ENCODE measurements at places on chromosomes 11 and 22.

GRCh38 chr22:40243891-40244290 is 66.2 kb downstream of the TNRC6B start:
- no peak for DNase-seq

DNA sequence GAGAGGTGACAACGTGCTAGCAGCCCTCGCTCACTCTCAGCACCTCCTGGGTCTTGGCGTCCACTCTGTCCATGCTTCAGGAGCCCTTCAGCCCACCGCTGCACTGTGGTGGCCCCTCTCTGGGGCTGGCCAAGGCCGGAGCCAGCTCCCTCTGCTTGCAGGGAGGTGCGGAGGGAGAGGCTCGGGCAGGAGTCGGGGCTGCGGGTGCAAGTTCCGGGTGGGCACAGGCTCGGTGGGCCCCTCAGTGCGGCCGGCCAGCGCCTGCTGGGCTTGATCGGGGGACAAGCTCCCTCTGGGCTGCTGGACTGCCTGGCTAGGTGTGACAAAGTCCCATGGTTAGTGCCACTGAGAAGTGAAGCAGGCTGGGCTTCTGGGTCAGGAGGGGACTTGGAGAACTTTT is 245.8 kb downstream of the JRKL start:
- no peak for DNase-seq

DNA sequence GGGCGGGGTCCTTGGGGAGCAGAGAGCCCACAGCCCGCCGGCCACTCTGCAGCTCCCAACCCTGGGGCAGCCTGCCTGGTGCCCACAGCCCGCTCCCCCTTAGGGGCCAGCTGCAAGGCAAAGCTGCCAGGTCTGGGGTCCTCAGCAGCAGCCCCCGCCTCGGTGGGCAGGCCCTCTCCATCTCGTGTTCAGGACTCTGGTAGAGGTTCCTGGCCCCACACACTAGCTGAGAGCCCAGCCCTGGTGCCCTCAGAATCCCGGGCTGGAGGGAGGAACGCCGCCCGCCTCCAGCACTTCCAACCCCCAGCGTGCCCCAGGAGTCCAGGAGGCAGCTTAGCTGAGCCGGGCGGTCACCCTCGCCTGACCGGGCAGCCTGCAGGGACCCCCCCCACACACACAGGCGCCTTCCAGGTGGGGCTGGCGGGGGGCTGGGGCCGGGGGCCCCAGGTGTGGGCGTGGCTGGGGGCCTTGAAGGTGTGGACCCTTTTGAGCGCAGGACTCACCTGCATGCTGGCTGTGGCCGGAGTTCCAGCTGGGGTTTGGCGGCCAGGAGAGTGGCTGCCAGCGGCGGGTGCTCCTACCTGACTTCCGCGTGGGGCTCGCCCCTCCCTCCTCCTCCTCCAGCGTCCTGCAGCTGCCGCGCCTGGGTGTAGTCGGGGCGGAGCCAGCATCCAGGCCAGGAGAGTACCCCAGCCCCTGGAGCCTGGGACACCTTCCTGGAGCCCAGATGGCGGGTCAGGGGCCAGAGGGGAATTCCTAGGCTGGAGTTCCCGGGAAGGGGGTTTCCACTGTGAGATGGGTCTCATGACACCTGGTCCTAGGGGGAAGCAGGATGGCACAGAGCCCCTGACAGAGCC is at the start of gene ANO9:
Gene ANO9, minus strand, starts transcription at position 594 of the 857 bp plus-strand sequence. Its CDS starts 85 bp downstream, at position 509.
- DNase-seq, result peak; percentile 76

- DNase-seq, result no peak
Observed at GRCh38 chr22:43177479-43177878, 9.5 kb downstream of the TTLL12 start.

GRCh38 chr11:60504219-60504905 is 10.8 kb upstream of the MS4A13 start:
- DNase-seq, result no peak

GRCh38 chr11:73152861-73153483 is 10.9 kb upstream of the FCHSD2 start:
- peak; percentile 55 for DNase-seq

DNA sequence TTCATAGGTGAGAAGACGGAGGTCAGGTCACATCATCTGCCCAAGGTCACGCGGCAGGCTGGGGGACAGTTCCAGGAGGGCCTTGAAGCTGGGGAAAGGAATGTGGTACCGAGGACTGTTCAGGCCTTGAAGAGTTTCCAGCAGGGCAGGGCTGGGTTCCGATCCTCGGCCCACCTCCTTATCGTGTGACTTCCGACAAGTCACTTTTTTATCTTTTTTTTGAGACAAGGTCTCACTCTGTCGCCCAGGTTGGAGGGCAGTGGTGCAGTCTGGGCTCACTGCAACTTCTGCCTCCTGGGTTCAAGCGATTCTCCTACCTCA is 623 bp downstream of the NDUFS8 start:
- DNase-seq, result no peak

DNA sequence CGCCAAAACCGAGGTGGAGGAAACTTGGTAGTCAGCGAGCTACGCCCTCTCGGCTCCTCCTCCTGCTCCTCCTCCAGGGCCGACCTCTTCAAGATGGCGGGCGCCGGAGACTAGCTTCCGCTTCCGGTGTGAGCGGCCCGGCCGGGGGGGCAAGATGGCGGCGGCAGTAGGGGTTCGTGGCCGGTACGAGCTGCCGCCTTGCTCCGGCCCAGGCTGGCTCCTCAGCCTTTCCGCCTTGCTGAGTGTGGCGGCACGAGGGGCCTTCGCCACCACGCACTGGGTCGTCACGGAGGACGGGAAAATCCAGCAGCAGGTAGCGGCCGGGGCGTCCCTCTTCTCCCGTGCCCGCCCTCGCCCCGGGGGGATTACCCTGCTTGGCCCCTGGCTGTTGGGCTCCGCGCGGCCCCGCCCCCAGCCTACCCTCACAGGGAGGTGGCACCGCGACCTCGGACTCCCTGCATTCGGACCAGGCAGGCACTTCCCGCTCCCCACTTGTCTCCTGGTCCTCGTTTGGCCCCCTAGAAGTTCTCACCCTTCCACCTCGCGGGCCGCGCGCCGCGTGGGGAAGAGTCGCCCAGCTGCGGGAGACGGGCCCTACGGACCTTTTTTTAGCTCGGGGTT is at the start of gene TTC17:
Gene TTC17, plus strand, starts transcription at position 120 of the 621 bp plus-strand sequence. Its CDS starts 35 bp downstream, at position 155.
- DNase-seq, result peak; percentile 96

- DNase-seq, result no peak
Observed at GRCh38 chr11:72136684-72137262, 1.2 kb downstream of the FOLR3 start.

- no peak for DNase-seq
Observed at GRCh38 chr22:26897384-26897783, 240.0 kb downstream of the MIAT start.

GRCh38 chr22:35540595-35541253 is at the start of gene RASD2:
RASD2 (plus strand) TSS chr22:35540831; CDS start chr22:35546810, 5,979 bp downstream.
- DNase-seq, result peak; percentile 64

- DNase-seq, result peak; percentile 42
Observed at GRCh38 chr11:8219257-8220021, 44.2 kb downstream of the LMO1 start.

DNA sequence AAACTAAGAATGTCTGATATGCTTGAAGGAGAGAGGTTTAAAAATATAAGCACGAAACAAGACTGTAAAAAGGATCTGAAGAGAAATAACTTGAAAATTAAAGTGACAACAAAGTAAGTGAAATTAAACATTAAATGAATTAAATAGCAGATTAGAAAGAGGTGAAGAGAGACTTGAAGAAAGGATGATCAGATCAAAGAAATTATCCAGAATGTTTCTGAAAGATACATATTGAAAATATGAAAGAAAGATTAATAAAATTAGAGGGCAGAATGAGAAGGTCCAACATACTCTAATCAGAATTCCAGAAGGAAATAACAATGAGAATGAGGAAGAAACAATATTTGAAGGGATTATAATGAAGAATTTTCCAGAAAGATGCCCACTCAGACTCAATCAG is 151.1 kb downstream of the FAM76B start:
- no peak for DNase-seq

- no peak for DNase-seq
Observed at GRCh38 chr22:31179345-31179744, 19.4 kb downstream of the RNF185 start.

- DNase-seq, result no peak
Observed at GRCh38 chr22:30097861-30098260, 17.6 kb downstream of the HORMAD2 start.

DNA sequence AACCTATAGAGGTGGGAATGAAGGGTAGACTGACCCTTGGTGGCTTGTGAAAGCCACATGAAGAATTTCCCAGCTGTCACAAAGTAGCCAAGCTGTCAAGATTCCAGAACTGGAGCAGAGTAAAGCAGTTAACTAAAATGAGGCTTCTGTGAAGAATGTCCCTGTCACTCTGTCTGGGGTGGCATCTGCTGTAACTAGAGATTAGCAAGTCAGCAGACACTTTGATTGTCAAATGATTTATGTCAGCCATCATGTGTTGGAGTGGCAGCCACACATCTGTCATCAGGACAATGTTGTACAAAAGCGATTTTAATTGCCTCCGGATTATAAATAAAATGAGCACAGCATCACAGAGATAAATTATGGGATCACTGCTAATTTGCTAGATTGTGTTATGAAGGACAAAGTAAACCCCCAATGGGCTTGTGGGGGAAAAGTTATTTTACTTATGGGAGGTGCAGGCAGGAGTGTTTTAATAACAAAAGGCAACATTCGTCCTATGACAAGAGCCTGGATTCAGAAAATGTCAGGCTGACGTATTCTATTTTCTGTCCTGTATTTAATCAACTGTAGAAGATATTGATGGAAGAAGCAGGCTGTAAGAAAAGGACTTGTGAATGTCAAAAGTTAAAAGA is 270.9 kb downstream of the FAM181B start:
- DNase-seq, result no peak

DNA sequence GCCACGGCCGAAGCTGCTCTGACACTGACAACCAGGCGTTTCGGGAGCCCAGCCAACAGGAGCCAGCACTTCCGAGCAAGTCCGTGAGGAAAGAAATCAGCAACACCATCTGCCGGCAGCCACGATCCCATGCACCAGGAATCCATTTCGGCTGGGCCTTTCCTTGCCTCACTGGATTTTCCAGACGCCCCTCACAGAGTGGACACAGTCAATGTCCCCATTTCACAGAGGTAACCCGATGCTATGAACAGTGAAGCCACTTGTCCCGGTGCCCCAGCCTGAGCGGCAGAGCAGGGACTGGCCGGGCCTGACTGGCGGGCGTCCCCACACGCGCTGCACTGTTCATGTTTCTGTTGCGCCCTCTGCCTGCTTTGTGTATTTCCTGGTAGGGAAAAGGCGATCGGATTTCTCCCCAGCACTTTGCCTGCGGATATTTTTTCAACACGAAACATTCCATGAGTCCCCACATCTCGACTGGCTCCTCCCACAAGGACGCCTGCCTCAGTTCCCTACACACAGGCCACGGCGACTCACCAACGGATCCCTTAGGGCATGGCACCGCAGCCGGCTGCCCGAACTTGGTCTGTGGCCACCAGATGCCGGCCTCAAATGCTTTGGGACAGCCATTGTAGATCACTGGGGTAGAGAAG is 55.3 kb downstream of the TRMU start:
- DNase-seq, result no peak

DNA sequence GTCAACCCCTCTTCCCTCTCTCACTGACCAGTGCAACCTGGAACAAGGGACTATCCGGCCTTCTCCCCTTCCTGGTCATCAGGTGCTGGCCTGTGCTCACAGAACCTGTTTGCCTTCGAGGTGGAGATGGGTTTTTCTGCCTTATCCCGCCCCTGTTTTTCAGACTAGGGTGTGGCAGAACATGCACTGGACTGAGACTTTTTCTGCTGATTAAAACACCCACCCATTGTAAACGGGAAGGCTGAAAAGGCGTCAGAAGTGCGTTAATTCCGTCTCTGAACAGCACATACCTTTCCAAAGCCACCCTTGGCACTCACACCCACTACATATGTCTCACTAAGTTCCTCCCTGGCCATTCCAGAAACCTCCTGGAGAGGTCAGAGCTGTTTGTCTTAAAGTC is 4.4 kb upstream of the B3GNT6 start:
- DNase-seq, result no peak

DNA sequence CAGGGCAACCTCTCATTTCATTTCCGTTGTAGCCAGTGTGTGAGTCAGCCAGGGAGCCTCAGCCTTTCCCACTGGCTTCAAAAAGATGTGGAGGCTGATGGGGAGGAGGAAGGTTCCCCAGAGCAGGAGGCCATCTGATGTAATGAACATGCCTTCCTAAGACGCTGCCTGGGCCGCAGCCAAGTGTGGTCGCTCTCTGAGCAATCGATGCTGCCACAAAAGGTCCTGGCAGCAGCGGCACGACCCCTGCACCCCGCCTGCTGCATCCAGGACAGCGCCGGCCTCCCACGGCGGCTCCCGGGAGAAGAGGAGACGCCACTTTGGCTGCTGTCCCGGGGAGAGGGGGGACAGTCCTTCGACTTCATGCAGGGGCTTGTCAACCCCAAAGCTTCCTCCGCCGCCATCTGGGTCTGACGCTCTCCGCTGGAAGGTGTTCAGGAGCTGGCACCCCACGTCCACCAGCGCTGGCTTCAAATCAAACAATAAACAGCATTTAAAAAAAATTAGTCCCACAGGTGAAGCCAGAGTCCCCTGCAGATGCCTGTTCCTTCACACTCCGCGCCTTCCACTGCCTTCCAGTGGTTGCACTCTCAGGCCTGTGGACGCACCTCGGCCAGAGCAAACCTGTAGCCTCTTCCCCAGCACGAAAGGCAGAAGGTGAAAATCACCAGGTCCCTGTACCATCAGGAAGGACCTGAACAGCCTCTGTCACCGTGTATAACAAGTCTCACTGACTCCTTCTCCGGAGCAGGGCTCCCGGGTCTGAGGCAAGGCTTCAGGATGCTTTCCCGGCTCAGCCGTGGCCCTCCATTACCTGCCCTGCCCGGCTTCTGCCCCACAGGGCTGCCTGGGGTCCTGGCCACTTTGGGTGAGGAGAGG is 930.7 kb downstream of the BRD1 start:
- DNase-seq, result no peak

DNA sequence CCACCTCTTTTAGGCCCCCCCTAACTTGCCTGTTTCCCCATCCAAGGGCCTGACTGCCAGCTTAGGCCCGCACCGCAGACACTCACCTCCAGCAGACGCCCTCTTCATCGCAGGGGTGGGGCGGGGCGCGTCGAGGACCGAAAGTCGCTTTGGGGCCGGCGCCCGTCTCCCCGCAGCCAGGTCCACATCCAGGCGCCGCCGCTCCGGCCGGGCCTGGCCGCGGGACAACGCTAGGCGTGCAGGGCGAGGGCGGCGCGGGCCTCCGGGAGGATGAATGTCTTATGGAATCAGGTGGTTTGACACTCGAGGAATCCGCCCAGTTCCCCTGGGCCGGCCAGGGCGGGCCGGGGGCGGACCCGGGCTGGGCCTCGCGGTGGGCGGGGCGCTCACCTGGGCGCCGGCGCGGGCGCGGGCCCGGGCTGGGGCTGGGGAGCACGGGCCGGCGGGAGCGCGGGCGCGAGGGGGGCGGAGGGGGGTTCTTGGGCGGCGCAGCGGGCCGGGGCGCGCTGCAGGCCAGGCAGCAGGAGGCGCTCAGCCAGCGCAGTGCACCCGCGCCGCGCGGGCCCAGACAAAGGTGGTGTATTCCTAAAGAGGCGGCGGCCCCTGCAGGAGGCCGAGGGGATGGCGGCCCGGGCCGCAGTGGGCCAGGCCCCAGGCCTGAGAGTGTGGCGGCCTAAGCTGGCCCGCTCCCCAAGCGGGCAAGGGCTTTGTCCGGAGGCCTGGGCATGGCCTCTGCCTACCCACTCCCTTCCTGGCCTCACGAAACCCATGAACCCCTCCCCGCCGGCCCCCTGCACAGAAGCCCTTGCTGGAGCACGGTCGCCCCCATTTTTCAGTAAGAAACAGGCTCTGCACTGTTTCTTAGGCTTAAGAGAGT is 177.6 kb downstream of the IGLL1 start:
- DNase-seq, result peak; percentile 75

- peak; percentile 45 for DNase-seq
Observed at GRCh38 chr11:44949160-44950030, 1.3 kb downstream of the TP53I11 start.

- no peak for DNase-seq
Observed at GRCh38 chr11:94834911-94835593, 66.9 kb downstream of the AMOTL1 start.

All from activated CD4-positive, alpha-beta T cell treated with anti-CD3 and anti-CD28 coated beads for 48 hours (primary cell).